WTC11 (cell line): ENCODE measurements at places on chromosomes 3 and 15.

DNA sequence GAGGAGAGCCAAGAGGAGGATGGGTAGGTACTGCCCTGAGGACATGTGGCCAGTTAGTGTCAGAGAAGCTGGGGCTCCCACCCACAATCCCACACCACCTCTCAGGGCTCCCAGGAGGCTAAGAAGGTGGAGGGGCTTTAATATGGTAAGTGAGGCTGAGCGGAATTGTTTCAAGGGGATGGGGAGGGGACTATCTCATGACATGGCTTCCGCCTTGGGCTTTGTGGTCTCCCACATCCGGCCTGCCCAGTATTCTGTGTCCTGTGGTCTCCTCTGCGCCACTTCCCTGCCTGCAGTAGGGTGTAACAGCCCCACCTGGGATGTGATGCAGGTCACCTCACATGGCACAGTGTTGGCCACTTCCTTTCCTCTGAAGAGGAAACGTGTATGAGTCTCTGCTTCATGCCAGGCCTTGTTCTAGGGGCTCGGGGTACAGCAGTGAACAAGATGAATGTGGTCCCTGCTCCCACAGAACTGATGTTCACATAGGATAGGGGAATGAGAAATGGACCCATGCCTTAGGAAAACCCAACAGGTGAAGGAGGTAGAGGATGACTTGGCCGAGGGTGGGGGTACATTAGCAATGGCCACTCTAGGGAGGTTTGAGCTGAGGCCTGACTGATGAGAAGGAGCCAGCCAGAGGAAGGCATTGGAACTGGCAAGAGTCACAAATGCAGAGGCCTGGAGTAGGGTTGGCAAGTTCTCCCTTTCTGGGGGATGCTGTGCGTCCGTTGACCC lies 3.2 kb downstream of the NEIL1 start:
- DNase-seq = no peak

- no peak for DNase-seq
Observed at GRCh38 chr3:137642831-137643230, 121.3 kb upstream of the SOX14 start.

GRCh38 chr3:123159926-123160635 lies 41.7 kb upstream of the SEC22A start:
- DNase-seq = no peak

GRCh38 chr3:56136514-56136913 lies 331.8 kb downstream of the ERC2 start:
- DNase-seq = no peak

DNA sequence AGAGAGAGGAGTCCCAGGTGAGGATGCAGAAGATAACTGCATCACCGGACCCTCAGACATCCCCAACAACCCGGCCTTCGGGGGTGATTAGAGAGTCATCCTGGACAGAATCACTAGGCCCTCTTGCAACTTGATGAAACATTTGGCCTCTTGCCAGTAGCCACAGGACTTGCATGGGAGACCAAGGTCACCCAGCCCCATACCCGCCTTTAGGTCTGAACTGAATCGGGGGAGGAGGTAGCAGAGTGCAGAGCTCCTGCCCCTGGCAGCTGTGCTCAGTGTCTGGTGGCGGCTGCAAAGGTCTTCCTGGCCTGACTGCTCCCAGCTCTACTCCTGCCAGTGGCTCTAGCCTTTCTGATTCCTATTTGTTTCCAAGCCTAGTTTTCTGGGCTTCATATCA lies 12.4 kb downstream of the PIF1 start:
- DNase-seq = no peak

- DNase-seq = no peak
Observed at GRCh38 chr3:7700977-7701376, 800.6 kb upstream of the LMCD1 start.

- no peak for DNase-seq
Observed at GRCh38 chr15:101309436-101310160, 14.6 kb upstream of the SNRPA1 start.

DNA sequence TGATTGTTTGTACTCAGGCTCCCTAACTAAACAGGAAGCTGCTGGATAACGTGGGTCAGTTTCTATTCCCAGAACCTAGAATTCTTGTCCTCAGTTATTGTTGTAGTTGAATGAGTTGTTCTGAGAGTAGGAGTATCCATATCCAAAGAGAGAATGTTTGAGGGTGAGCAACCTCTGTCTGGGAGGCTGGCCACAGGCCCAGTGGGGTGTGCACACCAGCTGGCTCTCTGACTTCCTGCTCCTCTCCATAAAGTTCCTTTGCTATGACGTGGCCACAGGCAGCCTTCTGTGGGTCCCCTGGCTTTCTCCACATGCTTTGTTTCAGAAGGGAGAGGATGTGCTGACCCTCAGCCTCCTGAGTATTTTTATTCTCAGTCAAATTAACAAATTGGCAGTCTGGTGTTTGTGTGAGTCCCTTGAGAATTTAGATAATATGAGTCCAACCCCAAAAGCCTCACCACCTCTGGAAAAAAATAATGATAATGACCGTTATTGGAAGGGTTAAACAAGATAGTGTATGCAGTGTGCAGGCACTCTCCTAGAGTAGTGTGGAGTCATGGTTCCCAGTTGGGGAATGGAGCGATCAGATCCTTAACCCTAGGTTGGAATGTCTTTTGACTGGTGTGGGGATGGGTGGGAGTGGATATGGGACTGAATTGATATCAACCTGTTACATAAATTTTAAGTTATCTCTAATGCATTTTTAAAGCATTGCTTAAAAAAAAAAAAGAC lies 47.6 kb upstream of the MED12L start:
- DNase-seq = no peak

- DNase-seq = no peak
Observed at GRCh38 chr15:33971811-33972210, 3.5 kb downstream of the CHRM5 start.

- no peak for DNase-seq
Observed at GRCh38 chr3:127173516-127174166, 19.3 kb upstream of the PRR23E start.
